ENCODE measurements at places on chromosomes 6 and 20.

DNA sequence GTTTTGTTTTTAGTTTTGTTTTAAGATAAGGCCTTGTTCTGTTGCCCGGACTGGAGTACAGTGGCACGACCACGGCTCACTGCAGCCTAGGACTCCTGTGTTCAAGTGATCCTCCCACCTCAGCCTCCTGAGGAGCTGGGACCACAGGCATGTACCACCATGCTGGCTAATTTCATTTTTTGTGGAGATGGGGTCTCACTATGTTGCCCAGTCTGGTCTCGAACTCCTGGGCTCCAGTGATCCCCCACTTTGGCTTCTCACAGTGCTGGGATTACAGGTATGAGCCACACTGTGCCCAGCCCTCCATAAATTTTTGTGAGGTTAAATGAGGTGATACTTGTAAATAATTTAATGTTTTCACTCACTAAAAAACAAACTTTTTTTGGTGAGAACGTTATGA is 76.6 kb downstream of the ARID1B start:
- DNase-seq, result no peak

DNA sequence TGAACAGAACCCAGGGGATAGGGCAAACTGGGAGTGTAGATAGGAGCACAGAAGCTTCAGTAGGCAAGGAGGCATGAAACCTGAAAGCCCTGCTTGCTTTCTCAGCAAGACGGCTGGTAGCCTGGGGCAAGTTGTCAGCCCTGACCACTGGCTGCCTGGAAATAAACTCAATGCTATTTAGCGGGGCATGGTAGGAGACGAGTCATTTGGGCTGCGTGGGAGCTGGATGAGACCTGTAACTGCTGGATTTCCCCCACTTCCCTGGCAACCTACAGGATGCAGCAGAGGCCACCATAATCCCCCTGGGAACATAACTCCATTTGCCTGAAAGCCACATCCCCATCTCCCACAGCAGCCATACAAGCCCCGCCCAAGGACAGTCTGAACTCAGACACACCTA is 332.6 kb upstream of the TBX18 start:
- no peak for DNase-seq

- no peak for DNase-seq
These were observed 108.0 kb downstream of the PPP1R14C start for GRCh38 chr6:150250826-150251225.

- DNase-seq, result no peak
These were observed 87.7 kb downstream of the CDH22 start for GRCh38 chr20:46220455-46221207.

DNA sequence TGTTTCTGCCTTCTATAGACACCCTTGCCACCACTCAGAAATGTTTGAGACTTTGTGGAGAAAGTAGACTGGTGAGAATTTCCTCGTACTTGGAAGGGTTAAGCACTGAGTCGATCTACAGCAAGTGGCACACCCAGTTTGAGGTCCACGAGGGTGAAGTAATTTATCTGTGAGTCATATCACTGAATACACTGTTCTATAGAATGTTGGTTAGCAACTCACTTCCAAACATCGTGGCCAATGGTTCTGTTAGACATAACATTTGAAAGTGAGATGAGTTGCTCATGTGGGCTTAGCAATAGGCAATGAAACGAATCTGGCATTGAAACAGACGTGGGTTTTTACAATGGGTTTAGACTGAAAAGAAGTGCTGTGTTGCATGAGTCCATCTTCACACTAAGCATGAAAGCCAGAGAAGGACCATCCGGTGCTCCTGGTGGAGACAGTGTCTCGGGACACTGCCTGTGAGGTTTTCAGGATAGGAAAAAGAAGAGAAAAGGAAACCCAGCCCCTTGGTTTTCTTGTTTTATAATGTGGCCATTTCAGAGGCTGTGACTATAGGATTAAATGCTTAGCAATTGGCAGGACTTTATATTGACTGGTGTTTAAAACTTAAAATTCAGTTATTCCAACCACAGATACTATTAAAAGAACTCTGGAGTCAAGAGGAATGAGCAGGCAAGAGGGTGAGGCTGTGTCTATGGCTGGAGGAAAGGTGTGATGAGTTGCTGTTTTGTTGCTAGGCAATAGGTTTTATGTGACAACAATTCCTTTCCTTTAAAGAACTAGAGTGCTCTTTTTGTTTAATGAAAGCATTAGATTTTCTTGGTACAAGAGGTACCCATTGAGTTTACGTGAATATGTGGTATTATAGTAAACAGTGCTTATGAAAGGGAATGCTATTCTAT is 31.0 kb upstream of the EZR start:
- DNase-seq, result peak; percentile 60

DNA sequence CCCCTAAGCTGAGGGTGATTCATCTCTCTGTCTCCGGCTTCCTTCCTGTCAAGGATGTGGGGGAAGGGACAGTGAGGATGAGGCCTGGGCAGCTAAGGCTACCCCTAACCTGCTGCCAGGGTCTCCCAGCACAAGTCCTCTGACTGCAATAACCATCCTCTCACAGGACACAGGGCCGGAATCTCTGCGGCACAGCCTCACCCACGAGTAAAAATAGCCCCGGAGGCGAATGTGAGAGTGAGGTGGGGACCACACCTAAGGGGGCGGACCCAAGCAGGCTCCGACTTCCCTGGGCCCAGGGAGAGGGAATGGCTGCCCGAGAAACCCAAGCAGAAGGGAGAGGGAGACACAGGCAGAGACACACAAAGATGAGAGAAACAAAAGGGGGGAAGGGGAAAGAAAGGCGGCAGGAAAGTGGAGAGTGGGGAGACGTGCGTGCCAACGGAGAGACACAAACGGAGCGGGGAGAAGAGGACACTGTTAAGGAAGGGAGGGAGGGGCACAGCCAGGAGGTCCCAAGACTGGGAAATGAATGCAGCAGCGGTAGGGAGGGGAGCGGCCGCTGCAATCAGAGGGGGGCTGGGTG is 1.4 kb downstream of the CLIC1 start:
- DNase-seq, result peak; percentile 45

GRCh38 chr6:170437719-170438401 is 115.2 kb downstream of the PSMB1 start:
- no peak for DNase-seq

- no peak for DNase-seq
These were observed 11.8 kb downstream of the CPNE5 start for GRCh38 chr6:36827261-36828079.

DNA sequence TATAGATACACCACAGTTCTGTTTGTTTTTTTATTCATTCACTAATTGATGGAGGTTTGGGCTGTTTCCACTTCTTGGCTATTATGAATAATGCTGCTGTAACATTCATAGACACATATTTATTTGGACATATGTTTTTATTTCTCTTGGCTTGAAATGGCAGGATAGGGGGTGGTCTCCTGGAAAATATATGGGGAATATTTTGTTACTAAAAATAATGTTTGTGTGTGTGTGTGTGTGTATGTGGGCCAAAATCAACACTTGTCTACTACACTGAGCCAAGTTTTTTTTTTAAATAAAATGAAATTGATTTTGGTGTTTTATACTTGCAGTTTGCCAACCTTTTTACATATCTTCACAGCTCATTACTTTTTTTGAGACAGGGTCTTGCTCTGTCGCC is 264.4 kb upstream of the SULF2 start:
- no peak for DNase-seq

Measured in stimulated activated CD8-positive, alpha-beta memory T cell treated with anti-CD3 and anti-CD28 coated beads, Interleukin-7, amount 100 ng/mL, for 4 hours (primary cell).